Subcutaneous preadipocyte (primary cell): ENCODE measurements at places on chromosomes 5 and 9. TPM values are rescaled to one million over a fixed set of nuclear protein-coding genes. Genes with fewer than 3 reads are reported as not detected.

Gene CSF1R
- not detected in 2 replicates for total RNA-seq

Gene POU5F2
- total RNA-seq = 1.5 and 1.8 TPM in 2 replicates

Gene CAPSL
- total RNA-seq = not detected in 2 replicates

Gene BSPRY
- total RNA-seq = not detected in 2 replicates

Gene ST6GALNAC6
- 41.8 and 44.1 TPM in 2 replicates for total RNA-seq

Gene SLCO4C1
- total RNA-seq = under 0.01 and 0.20 TPM in 2 replicates

Gene LRRC19
- total RNA-seq = not detected in 2 replicates

Gene PSAT1
- 42.0 and 49.2 TPM in 2 replicates for total RNA-seq

Gene LCN12
- not detected in 2 replicates for total RNA-seq

Gene PTPRD
- 7.2 and 18.4 TPM in 2 replicates for total RNA-seq

Gene CACNA1B
- total RNA-seq = under 0.01 and 0.20 TPM in 2 replicates

Gene ST8SIA4
- 0.37 and 0.78 TPM in 2 replicates for total RNA-seq

Gene AHRR
- total RNA-seq = 21.3 and 26.4 TPM in 2 replicates

Gene NEURL1B
- total RNA-seq = 0.20 and 0.37 TPM in 2 replicates

Gene SAPCD2
- total RNA-seq = 6.6 and 8.2 TPM in 2 replicates

Gene CNTNAP3B
- not detected in 2 replicates for total RNA-seq

Gene HTR4
- not detected in 2 replicates for total RNA-seq

Gene MYOT
- total RNA-seq = not detected in 2 replicates

Gene TRIM36
- under 0.01 and 0.39 TPM in 2 replicates for total RNA-seq

Gene SLC34A1
- not detected in 2 replicates for total RNA-seq

Gene LRRC26
- not detected in 2 replicates for total RNA-seq

Gene SAP30L
- 10.9 and 12.1 TPM in 2 replicates for total RNA-seq

Gene KIF20A
- total RNA-seq = 57.1 and 63.9 TPM in 2 replicates

Gene PCDHGB6
- total RNA-seq = 2.5 and 2.6 TPM in 2 replicates

Gene SGCD
- total RNA-seq = 1.6 and 5.5 TPM in 2 replicates

Gene FSTL4
- total RNA-seq = not detected in 2 replicates

Gene MARCOL
- total RNA-seq = not detected in 2 replicates

Gene MRPL36
- 59.2 and 60.8 TPM in 2 replicates for total RNA-seq

Gene USP20
- total RNA-seq = 7.0 TPM in 2 replicates

Gene BHMT
- total RNA-seq = not detected in 2 replicates

Gene HNRNPA0
- total RNA-seq = 9.9 and 13.9 TPM in 2 replicates

Gene PRR16
- 19.5 and 21.3 TPM in 2 replicates for total RNA-seq

Gene F2RL2
- 0.37 and 0.78 TPM in 2 replicates for total RNA-seq

Gene NUDT12
- total RNA-seq = 11.4 and 13.1 TPM in 2 replicates

Gene SOHLH1
- total RNA-seq = not detected in 2 replicates

Gene GRXCR2
- not detected in 2 replicates for total RNA-seq

Gene MEGF10
- total RNA-seq = under 0.01 and 0.39 TPM in 2 replicates

Gene CANX
- 600 and 709 TPM in 2 replicates for total RNA-seq
